ENCODE measurements at places on chromosomes 5 and 9.

DNA sequence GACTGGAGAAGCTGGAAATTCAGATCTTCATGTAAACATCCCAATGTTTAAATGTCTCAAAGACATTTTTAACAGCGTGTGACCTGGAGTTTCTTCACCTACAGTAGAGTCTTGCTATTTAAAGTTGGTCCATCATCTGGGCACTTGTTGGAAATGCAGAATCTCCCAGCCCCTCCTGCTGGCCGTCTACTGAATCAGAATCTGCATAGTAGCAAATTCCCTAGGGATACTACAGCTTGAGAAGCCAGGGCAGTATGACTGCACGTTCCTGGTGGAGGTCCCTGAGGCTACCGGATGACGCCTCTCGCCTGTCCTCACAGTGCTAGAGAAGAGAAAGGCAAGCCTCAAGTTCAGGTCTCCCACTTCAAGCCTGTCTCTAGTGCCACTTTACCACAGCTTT, 15.7 kb downstream of the SAP30L start:
- peak; percentile 30 for DNase-seq

GRCh38 chr5:96780626-96781025, 27.1 kb downstream of the ERAP1 start:
- DNase-seq = peak; percentile 59

GRCh38 chr9:111481885-111482636, 2.1 kb downstream of the ECPAS start:
- DNase-seq = peak; percentile 12

DNA sequence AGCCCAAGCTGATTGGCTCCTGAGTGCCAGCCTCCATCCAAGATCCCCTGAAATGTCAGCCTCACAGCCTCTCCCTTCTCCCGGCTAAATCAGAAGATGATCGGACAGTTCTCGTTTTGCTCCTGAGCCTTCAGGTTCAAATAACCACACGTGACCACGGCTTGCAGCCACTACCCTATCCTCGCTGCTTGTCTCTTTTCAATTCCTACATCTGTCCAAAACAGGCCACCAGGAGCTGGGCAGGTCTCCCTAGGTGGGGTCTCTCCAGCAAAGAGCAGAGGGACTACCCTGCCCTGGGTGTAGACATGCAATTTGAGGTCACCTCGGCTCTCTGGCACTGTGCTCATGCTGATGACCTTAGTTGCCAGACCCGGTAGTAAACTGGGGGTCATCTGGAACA, 224.0 kb upstream of the TBC1D2 start:
- DNase-seq = no peak
